Kidney tubule cell (primary cell): ENCODE measurements at places on chromosomes 12 and 14.

DNA sequence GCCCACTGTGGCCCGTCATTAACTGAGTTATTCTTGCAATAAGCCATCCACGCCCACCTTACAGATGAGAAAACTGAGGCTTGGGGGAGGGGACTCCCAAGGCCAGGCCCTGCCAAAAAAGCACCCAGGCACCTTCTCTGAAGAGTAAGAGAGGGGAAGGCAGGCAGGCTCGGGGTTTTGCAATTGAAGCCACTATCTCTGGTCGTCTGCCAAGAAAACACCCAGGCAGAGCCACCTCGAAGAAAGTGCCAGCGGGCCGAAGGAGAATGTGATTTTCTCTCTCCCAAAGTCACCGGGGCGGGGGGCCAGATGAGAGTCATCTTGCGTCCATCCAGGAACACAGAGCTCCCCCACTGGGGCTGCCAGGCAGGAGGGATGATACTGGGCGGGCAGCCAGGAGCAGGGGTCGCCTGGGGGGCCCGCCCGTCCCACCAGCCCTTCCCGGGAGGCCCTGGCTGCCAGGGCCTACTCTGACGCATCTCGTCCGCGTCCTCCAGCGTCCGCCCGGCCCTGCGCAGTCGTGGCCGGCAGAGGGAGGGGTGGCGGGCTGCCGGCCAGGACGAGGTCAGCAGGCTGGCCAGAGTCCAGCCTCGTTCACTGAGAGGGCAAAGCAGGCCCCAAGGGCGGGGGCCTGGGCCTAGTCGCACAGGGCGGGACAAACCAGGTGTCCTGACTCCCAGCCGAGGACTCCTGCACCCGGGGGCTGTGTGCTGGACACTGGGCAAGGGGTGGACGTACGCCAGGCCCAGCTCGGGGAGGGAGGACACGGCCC lies 74.3 kb downstream of the RFLNA start:
- DNase-seq = peak; percentile 88

GRCh38 chr14:72879431-72879830 lies 14.5 kb downstream of the DPF3 start:
- no peak for DNase-seq

GRCh38 chr12:94706250-94706661 lies 55.9 kb upstream of the TMCC3 start:
- peak; percentile 41 for DNase-seq

DNA sequence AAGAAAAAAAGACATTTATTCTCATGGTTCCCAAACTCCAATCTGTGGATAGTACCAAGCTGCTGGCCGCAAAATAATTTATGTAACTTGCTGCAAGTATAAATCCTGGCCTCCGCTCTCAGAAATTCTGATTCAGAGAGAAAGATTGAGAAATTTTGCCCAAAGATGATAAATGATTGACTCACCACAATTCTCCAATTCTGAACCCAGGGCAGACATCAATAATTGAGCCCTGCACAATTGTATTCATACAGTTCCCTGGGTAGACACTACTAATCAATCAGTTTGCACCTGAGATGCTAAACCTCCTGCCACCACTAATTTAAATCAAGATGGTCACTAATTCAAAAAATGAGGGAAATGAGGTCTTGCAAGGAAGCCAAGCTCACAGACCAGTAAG lies 38.2 kb downstream of the TRPV4 start:
- peak; percentile 39 for DNase-seq

DNA sequence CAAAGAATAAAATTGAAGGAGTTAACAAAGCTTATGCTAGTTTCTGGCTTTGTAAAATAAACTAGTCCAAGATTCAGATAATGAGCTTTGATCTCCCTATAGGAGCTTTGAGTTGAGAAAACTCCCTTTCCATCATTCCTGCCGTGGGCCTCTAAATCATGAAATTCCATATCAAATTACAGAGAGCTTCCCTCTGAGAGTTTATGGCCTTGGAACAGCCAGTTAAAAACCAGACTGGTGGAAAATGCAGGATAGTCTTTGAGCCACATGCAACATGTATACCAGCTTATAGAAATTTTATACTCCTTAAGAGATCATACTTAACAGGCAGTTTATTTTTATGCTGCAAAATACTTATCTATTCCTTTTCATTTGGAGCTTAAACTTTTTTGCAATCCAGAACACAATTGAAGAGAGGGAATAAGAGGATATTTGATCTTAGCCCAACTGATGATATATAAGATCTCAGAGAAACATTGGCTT lies 175.8 kb upstream of the ATP2B1 start:
- DNase-seq = no peak

DNA sequence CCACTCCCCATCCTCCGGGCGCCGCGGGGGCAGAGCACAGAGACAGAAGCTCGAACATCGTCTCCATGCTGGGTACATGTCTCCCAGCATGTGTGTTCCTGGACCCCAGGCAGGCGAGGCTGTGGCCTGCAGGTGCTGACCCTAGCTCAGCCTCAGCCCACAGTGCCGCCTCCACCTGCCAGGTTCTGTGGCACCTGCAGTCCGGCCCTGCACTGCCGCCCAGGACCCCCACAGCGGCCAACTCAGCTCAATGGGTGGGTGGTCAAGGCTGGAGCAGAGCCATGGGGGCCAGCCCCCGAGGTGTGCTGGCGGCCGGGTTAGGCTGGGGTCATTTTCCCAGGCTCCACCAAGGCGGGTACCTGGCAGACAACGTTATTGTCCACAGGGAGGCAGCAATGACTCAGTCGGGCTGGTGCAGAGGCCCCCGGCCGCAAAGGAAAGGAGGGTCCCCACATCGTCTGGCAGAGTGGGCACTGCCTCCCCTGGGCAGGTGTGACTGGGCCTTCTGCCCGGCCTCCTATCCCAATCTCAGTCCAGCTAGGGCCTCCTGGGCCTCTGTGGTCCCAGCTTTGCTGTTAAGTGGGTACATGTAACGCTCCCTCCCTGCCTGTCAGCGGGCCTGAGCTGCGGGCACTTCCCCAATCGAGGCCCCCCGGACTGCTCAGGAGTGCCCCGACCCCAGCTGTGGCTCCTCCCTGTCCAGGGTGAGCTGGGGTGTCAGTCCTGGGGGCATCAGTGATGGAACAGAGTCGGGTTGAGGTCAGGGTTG lies 20.2 kb upstream of the NUDT14 start:
- DNase-seq = no peak
